ENCODE measurements at places on chromosomes 13 and 19.

DNA sequence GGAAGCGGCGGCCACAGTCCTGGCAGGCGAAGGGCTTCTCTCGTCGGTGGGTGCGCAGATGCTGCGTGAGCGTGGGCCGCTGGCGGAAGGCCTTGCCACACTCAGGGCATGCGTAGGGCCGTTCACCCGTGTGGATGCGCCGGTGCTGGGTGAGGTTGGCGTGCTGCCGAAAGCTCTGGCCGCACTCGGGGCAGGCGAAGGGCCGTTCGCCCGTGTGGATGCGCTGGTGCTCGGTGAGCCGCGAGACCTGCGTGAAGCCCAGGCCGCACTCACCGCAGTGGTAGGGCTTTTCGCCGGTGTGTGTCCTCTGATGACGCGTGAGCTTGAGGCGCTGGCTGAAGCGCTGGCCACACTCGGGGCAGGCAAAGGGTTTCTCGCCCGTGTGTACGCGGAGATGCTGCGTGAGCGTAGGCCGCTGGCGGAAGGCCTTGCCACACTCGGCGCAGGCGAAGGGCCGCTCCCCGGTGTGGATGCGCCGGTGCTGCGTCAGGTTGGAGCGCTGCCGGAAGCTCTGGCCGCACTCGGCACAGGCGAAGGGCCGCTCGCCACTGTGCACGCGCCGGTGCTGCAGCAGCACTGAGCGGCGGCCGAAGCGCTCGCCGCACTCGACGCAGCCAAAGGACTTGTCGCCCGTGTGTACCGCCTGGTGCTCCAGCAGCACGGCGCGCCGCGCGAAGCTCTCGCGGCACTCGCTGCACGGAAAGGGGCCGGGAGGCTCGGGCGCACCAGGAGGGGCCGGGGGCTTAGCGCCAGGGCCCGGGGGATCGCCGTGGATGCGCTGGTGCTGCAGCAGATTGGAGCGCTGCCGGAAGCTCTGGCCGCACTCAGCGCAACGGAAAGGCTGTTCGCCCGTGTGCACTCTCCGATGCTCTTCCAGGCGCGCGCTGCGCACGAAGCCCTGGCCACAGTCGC is 4.0 kb upstream of the UBE2M start:
- DNase-seq: peak; percentile 68

DNA sequence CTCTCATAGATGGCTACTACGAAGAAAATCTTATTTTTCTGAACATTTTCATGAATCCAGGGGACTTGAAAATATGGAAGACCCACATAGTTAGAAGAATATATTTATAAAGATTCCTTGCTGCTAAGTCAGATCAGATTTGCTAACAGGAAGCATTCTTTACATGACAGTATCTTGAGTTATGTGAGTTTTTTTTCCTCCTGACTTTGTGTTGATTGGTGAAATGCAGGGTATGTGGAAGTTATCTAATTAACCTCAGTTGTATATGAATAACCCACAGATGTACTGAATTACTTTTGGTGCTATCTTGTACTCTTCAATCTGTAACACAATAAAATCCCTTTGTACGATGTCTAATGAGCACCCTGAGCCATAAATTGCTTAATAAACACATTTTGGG is 53.8 kb downstream of the ESD start:
- DNase-seq: no peak

DNA sequence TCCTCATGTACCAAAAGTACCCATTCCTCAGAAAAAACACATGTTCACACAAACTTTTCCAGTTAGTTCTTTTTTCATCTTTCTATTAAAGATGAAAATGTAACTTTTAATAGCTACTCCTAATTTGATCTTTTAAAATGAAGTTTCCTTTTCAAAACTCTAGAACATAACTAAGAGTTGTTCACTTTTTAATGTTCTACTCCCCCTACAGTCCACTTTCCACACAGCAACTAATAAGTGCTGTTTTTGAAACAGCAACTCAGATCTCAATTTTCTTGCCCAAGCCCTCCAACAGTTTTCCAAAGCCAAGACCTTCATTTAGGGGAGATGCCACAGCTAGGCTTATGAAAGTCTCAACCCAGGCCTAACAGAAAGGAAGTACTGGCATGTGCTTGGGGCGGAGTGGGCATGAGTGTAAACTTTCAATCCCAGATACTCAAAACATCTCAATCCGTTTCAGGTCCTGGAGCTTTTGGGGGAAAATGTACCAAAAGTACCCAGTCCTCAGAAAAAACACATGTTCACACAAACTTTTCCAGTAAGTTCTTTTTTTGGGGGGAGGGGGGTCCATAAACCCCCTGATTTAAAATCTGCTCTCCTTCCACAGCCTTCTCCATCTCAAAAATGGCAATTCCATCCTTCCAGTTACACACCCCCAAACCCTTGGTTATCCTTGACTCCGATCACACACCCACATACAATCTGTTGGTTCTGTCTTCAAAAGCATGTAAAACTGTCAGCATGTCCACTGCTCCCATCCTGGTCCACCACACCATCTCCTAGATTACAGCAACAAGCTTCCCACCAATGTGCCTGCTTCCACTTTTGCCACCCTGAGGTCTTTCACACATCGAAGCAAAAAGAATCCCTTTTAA is 2.0 kb downstream of the FBL start:
- peak; percentile 58 for DNase-seq

DNA sequence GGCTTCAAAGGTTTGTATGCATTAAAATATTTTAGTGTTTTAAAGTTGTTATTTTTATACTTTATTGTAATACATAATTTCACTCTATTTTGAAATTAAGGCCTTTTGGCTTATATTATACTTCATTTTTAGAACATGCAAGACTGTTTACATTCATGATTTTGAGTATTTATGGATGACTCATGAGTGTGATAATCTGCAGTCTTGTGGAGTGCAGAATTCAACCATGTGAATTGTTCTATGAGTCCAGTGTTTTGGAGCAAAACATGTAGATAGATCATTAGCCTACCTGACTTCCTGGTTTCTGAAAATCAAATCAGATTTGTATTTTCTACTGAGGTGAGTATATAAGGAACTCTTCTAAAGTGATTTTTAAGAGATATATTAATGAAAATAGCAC is 241.8 kb downstream of the PCCA start:
- no peak for DNase-seq

DNA sequence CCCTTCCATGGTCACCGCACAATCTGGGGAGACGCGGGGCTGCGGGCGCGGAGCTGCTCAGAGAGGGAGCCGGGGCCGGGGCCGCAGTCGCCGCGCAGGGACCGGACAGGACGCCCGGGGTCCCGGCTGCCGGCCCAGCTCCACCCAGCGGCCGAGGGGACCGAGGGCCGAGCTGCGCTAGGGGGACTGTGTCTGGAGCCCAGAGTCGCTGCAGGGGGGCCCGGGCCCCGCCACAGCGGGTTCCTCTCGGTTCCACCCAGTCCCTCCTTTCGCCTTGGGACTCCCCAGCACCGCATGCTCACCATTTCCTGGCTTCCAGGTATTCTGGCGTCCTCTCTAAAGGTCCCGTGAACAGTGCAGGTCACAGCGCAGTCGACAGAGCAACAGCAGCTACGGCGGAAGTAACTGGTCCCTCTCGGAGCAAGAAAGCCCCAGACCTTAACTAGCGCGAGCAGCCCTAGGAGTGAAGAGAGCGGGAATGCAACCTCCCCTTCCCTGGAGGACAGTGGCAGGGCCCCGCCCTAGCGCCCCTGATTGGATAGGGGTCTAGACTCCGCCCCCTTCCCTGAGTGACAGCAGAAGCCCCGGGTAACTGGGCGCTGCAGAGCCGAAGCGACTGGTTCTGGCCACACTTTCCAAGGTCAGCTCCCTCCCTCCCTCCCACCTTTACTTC is at the start of gene ZNF878:
ZNF878 (minus strand) TSS at position 465 of the 673 bp plus-strand sequence; CDS start at position 305, 160 bp downstream.
- DNase-seq: peak; percentile 65

DNA sequence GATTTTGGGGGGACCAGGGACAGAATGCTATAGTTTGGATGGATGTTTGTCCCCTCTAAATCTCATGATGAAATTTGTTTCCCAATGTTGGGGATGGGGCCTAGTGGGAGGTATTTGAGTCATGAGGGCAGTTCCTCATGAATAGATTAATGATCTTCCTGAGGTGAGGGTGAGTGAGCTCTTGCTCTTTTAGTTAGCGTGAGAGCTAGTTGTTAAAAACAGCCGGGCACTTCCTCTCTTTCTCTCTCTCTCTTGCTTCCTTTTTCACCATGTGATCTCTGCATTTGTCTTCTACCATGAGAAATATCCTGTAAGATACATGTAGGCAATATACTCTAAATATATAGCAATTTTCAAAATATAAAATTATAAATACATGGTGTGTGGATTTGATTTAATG is 290.8 kb upstream of the PCDH9 start:
- DNase-seq: no peak

DNA sequence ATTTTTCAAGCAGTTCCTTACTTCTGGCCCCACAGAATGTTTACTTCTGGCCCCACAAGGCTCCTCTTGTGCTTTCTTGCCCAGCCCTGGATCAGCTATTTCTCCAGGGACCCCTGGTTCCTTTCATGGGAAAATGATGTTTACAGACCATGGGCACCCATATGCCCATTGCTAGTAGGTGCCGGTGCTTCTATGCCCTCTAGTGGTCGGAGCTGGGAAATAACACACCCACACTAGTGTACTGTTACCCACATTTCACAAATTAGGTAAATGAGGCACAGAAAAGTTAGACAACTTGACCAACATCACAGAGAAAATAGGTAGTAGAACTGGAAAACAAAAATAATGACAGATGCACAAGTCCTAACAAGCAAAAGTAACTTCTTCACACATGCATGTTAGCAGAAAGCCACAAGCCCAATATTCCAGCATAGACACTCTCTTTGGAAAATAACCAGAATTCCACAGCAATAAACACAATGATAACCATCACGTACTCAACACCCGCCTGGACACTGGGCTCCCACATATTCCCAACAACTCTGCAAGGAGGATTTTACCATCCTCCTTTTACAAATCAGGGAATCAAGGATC is 1.3 kb upstream of the CEACAM6 start:
- peak; percentile 47 for DNase-seq

DNA sequence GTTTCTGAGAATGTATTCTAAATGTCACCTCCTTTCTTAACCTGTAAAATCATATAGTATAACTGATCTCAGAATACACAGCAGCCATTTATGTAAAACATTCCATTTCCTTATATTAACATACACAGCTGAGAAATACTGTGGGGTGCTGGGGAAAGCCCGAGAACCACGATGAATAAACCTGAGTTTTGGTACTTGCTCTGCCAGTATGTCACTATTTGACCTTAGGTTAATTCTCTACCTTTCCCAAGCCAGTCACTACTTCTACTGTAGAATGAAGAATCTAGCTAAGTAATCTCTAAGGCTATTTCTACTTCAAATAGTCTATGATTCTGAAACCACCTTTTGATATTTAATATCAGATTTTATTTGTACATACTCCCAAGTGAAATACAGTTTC is 173.7 kb downstream of the TBC1D4 start:
- no peak for DNase-seq

DNA sequence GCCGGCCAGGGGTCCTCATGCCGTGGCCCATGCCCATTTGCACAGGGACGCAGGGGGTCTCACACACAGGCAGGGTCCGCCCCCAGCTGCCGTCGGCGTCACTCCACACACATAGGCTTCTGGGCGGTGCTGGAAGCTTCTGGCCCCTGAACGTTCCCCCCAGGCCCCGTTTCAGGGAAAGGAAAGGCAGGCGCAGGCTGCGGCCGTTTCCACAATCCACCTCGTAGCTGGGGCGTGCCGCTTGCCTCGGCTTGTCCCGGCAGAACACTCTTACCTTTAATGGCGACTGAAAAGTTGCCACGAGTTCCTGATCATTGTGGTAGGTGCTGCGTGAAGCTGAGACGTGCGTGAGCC is 53.4 kb downstream of the MCF2L start:
- DNase-seq: no peak

DNA sequence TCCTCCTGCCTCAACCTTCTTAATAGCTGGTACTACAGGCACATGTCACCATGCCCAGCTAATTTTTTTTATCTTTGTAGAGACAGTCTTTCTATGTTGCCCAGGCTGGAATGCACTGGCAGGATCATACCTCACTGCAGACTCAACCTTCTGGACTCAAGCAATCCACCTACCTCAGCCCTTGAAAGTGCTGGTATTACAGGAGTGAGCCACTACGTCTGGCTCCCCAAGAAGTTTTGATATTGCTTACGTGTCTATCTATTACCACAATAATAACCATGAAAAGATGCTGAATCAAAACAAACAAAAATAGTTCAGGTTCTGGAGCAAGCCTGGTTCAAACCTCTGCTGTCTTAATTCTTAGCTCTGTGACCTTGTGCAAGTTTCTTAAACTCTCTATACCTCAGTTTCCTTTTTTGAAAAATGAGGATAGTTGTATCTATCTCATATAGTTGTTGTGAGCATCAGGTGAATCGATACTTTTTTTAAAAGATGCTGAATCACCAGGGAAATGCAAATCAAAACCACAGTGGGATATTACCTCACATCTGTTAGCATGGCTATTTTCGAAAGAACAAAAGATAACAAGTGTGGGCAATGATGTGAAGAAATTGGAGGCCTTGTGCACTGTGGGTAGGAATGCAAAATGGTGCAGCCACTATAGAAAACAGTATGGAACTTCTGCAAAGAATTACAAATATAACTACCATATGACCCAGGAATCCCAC is 19.0 kb upstream of the LEUTX start:
- no peak for DNase-seq

GRCh38 chr19:15050639-15051038 is 1.4 kb downstream of the CASP14 start:
- DNase-seq: no peak

Measured in T-helper 1 cell (primary cell).